ENCODE measurements at places on chromosomes 3 and 15.
A peak's percentile ranks its signal among the peaks of the same experiment; 100 is the strongest.

- peak; percentile 63 for DNase-seq
These were observed 54.6 kb downstream of the STAC start for GRCh38 chr3:36434687-36435426.

DNA sequence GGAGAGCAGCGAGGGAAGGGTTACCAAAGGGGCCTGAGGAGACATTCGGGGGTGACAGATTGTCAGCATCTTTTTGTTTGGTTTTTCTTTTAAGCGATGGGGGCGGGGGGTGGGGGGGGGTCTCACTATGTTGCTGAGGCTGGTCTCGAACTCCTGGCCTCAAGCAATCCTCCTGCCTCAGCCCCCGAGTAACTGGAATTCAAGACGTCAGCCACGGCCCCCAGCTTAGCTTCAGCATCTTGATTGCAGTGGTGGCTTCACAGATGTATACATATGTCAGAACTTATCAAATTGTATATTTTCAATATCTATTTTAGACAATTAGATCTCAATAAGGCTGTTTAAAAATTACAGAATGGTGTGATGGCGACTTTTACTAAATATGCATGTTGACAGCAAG is 30.9 kb downstream of the ZDHHC19 start:
- no peak for DNase-seq

DNA sequence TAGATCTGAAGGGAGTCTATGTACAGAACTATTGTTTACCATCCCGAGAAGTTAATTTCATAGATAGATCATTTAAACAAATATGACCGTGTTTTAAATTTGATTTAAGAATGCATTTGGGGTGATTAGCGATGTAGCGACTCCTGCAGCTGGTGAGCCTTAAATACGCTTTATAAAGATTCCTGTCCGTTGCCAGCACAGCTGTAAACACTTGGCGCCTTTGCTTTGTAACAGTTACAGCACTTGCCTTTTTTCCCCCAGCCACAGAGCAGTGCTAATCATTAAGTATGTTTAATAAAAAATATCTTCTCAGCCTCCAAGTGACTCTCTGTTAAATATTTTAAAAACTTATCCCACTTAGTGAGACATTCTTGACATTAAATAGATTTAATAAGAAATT is 333.8 kb downstream of the FEZF2 start:
- no peak for DNase-seq

DNA sequence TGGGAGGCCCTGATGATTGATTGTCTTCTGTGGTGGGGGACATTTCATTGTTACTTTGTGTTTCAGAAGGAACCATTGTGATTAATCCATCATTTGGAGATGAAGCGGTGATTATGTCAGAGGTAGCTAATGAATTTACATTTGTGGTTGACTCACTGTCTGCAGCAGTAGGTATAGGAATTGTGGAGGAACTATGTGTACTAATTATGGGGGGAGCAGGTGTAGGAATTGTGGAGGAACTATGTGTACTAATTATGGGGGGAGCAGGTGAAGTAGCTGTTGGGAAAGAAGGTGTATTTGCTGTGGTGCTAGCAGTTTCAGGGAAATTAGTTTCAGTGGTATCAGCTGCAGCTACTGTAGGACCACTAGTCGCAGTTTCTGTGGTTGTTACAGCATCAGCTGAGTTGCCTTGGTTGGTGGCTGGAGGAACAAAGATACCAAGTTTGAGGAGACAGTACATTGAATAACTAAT is 6.9 kb downstream of the MUC13 start:
- no peak for DNase-seq

DNA sequence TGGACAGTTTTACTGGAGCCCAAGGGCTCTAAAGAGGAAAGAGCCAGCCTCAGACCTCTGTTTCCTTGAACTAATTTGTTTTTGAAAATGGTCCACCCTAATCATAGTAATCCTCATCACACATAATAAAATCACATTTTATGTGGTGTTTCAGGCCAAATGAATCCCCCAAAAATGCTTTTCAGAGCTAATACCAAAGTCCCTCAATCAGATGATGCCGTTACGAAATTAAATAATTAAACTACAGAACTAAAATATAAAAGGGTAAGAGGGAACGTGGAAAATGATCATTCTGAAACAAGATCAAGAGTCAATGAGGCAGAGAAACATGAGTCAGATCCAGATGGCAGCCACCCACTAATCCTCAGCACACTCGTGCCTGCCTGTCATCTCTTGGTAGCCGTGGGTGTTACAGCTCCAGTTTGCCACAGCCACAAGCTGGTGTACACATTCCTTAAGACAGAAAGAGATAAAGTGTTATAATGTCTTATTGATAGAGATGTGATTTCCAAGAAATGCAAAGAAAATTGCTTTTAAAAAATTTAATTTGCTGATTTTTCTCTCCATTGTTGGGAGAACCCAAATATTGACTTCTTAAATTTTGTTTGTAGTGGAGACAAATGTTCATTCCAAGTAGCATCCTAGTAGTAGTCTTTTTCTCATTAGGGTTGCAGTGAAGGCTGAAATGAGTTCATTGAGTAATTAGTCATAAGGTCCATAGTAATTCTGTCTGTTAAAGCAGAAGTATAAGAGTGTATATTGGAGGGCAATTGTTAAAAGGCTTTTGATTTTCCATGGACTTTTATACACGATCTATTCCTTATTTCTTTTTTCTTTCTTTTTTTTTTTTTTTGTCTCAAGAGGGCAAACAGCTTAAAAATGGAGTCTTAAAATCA is 104.2 kb downstream of the AGBL1 start:
- DNase-seq, result peak; percentile 29

DNA sequence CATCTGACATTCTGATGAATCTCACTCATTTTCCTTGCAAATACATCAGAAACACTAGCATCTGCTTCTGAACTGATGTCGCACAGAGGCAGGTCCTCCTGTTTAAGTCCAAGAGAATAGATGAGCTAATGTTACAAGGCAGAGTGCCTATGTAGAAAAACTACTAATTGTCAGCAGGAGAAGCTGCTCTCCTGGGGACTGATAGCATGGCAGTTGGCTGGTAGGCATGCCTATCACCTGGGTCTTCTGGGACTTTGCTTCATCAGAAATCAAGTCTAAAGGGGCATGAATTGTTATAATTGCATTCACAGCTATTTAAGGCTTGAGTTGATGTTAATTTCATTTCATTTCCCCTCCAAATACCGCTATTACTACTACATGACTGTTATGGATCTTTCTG is 457.2 kb downstream of the RAP2B start:
- DNase-seq, result no peak

DNA sequence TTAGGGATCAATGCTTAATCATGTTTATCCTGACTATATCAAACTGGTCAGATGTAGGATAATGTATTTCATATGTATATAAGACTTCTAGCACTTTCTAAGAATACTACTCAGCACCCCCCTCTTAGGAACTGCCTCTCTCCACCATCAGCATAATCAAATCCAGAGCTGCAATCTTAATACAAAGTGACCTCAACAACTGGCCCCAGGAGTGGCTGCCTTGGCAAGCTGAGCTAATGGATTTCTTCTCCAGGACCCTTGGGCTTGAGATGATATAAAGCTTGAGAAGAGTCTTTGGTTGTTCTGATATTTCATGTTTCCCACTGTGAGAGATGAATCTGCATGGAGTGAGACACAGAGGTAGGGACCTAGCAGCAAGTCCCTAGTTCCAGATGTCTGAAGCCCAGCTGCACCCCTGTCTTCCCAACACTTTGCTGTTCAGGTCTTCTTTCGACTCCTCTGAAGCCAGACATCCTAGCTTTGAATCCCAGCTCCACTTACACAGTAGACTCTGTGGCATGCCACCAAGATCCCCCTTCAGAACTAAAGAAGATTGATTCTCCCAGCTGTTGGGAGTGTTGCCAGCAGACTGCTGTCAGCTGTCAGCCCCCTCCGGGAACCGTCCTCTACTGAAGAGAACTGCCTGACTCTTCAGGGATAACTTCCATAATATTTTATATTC is 309.3 kb upstream of the UBE2E2 start:
- DNase-seq, result no peak

DNA sequence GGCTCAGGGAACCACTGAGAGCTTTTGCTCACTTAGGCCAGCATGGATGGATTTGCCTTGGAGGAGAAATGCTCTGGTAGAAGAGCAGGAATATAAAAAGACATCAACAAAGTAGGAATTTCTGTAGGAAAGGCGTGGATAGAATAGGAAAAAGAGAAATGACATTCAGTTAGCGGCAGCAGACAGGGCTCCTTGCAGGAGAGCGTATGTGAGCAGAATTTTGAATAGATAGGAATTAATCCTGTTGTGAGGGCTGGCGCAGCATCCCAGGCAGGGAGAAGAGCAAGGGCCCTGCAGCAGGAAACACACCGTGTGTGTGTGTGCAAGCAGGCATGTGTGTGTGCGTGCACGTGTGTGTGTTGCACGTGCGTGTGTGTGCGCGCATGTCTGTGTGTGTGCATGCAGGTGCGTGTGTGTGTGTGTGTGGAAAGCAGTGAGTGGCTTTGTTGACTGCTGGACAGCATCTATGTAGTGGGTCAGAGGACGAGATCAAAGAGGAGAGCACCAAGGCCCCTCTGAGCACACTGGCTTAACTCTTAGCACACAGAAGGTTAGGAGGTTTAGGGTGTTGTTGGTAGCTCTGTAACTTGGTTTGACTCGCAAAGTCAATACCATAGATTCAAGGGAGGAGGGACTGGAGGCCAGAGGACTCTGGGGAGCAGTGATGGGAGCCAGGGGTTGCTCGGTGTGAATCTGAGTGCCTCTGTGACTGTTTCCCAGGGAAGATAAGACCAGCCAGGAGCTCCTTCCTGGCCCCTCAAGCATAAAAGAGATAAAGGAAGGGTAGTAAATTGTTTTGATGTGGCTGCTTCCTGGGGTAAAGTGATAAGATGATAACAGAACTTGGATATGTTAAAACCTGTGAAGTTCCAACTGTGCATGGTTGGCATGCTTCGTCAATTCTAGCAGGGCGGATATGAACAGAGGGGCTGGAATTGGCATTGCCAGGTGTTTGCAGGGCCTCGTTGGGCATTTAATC is 639.5 kb downstream of the NR2F2 start:
- no peak for DNase-seq

GRCh38 chr3:12630292-12630691 is 33.6 kb downstream of the RAF1 start:
- DNase-seq, result no peak

GRCh38 chr3:123679712-123680386 is 95.0 kb upstream of the HACD2 start:
- DNase-seq, result no peak

GRCh38 chr3:88112289-88112688 is 37.5 kb upstream of the C3orf38 start:
- DNase-seq, result no peak

GRCh38 chr15:70461992-70462391 is 301.4 kb downstream of the UACA start:
- DNase-seq, result no peak

GRCh38 chr3:55090746-55091145 is 162.9 kb upstream of the LRTM1 start:
- DNase-seq, result no peak

GRCh38 chr3:67349551-67350174 is 304.7 kb downstream of the SUCLG2 start:
- DNase-seq, result no peak

- peak; percentile 36 for DNase-seq
These were observed 6.4 kb downstream of the NSUN3 start for GRCh38 chr3:94069194-94069813.

DNA sequence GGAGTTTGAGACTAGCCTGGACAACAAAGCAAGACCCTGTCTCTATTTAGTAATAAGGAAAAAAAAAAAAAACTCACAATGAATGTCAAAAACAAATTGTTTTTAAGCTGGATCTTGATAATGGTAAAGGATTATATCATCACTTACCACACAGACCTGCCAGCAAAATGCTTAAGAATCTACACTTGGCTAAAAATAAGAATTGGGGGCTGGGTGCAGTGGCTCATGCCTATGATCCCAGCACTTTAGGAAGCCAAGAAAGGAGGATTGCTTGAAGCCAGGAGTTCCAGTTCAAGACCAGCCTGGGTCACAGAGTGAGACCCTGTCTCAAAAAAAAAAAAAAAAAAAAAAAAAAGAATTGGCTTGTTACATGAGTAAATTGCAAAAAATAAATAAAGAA is 31.0 kb downstream of the ACAP2 start:
- DNase-seq, result peak; percentile 16

DNA sequence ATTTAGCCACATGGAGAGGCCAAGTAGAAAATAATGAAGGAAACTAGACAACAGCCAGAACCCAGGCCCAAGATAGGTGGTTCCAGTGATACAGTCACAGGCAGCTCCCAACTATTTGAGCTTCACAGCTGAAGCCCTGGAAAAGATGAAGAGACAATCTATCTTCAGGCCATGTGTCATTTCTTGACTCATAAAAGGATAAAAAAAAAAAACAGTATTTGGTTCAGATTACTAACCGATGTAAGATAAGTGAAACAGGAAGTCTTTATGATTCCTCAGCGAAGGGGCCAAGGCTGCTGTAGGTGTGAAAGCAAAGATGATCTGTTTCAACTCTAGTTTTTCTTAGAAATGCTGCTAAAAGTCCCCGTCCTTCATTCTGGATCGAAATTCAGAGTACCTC is 394.6 kb downstream of the ZNF385D start:
- DNase-seq, result peak; percentile 50

DNA sequence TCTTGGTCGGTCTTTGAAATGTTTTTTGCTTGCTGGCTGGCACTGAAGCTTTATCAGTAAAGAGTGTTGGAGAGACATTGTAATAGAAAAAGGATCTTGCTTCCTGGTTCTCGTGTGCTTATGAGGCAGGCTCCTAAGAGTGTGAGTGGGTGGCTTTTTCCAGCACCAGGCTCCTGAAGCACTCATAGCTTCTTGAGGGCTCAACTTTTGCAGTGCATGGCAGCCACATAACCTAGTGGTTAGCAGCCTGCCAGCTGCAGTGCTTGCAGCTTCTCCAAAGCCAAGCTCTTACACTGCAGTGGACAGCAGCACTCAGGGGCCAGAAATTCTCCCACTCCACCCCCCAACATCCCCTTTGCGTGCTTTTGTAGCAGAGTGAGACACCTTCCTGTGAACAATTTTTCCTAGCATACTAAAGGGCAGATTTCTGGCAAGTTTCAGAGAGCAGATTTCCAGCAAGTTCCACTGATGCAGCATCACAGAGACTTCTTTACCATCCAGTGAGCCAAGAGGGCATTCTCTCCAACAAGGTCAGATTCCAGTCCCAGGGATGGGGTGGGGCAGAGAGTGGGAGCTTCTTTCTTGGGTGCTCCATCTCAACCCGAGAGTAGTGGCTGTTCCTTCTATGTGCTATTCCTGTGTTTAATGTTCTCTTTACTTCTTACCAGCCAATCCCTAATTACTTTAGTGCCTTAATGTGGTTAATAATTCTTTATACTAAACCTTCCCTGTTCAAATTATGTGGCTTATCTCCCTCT is 15.8 kb upstream of the ARHGEF26 start:
- no peak for DNase-seq

- DNase-seq, result no peak
These were observed 56.0 kb upstream of the KCNMB2 start for GRCh38 chr3:178480274-178480673.

DNA sequence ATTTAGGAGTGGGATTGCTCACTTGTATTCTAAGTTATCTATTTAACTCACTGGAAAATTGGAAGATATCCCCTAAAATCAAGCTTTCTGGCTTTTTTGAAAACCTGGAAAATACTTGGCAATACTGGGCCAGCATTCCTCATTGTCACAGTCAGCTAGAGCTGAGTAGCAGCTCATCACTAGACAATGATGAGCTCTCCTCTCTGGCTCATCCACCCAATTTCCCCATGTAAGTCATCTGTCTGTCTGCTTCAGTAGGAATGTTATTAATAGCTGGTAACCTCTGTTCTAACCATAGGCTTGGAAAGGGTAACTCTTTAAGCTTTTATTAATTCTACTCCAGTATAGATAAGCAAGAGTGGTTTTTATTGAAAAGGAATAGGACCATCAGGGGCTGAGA is 39.7 kb upstream of the PIK3R4 start:
- DNase-seq, result no peak

GRCh38 chr3:21750831-21751391 is at the start of gene ZNF385D:
Gene ZNF385D, minus strand, starts transcription at chr3:21751210. Its CDS starts 294 bp downstream, at chr3:21750916.
- DNase-seq, result peak; percentile 62

GRCh38 chr3:189160519-189161309 is 11.1 kb upstream of the TPRG1 start:
- no peak for DNase-seq

All from AG08395 (cell line).